ENCODE measurements at places on chromosomes 5 and 9. TPM values are rescaled to one million over a fixed set of nuclear protein-coding genes. Genes with fewer than 3 reads are reported as not detected.

ACTBL2 gene
- total RNA-seq, result not detected

PCDHA3 gene
- total RNA-seq, result 8.3 TPM

SEC24A gene
- total RNA-seq, result 38.2 TPM

CORO2A gene
- total RNA-seq, result 1.7 TPM

CD274 gene
- total RNA-seq, result 2.8 TPM

CDK5RAP2 gene
- 50.1 TPM for total RNA-seq

SV2C gene
- 16.2 TPM for total RNA-seq

FOXD4 gene
- 0.99 TPM for total RNA-seq
